ENCODE measurements at places on chromosomes 6 and 20.

DNA sequence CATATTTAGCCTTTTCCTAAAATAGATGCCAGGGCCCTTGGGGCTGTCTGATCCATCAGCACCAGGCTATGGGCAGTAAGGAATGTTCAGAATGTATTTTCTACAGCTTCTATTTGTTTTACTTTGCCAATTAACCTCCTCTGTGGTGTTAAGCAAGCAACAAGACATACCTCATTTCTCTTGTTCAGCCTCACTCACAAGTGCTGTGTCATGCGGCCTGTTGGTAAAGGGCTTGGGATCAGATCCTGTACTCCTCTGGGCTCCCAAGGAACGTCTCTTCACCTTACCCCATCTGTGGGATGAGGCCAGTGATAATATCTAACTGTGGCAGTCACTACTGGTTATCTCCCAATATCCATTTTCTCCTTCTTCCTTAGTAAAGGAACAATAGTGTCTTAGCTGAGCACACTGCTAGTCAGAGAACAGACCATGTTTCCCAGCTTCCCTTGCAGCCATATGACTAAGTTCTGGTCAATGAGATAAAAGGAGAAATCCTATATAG is 7.0 kb upstream of the DSTN start:
- DNase-seq = no peak

- DNase-seq = no peak
Measured at GRCh38 chr6:110786271-110786670, 29.0 kb downstream of the CDK19 start.

GRCh38 chr6:158316022-158316421 is 3.8 kb downstream of the TULP4 start:
- DNase-seq = no peak

DNA sequence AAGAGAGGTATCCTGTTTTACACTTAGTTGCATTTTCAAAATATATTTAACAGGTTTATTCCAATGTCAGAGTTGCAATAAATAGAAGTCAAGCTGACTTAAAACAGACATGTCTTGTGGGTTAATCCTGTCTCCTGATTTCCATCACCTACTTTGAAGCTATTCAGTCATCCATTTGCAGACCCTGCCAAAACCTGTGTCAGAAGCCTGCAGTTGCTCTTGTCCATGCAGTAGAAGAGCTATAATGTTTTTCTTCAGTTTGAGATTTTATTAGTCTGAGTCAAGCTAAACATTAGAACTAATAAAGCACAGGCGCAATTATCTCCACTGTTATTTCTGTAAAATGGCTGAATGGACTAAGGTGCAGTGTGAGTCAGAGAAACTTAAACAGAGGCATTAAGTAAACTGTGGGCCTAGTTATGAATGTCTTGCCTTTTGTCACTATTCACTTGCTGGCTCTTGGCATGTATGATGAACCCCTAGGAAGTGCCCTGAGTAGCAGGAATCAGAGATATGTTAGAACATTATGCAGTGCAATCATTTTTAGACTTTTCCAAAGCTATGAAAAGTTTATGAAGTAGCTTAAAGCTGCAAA is 11.0 kb upstream of the HDGFL1 start:
- DNase-seq = no peak

- no peak for DNase-seq
Measured at GRCh38 chr6:101263596-101263995, 129.9 kb upstream of the GRIK2 start.

- DNase-seq = peak; percentile 43
Measured at GRCh38 chr20:3203315-3204123, 963 bp downstream of the DDRGK1 start.

DNA sequence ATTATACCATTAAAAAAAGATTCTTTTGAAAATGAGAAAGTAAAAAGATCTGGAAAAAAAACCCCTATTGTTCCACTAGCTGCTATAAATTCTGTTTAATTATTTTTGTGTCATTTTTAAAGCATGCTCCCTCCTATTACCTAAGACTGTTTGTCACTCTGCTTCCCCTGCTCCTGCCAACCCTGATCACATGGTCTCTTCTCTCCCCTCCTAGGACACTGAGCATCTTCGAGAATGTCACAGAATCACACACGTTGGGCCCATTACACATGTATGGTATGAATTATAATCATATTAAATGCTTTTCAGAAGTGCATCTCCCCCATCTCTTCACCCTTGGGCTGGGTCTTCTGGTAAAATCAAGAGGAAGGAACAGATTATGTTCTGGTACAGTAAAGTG is 6.2 kb downstream of the SNAP91 start:
- DNase-seq = no peak

- peak; percentile 70 for DNase-seq
Measured at GRCh38 chr6:116445102-116445501, 16.1 kb upstream of the CALHM6 start.

GRCh38 chr6:107845777-107846176 is 21.7 kb upstream of the SCML4 start:
- no peak for DNase-seq

DNA sequence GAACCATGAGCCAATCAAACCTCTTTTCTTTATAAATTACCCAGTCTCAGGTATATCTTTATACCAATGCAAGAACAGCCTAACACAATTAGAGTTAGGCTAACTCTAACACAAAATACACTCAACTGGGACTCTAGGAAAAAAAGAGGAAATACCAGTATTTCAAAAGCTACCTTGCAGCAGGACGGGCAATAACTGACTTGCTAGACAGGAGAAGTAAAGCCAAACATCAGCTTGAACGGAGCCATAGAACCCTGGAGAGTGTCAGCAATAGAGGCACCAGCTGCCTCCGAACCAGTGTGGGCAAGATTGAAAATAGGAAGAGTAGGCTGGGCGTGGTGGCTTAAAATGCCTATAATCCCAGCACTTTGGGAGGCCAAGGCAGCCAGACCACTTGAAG is 162.0 kb upstream of the SOX4 start:
- DNase-seq = no peak

- peak; percentile 56 for DNase-seq
Measured at GRCh38 chr6:34246563-34247391, 2.0 kb downstream of the SMIM29 start.

GRCh38 chr6:42028234-42029061 is 21.9 kb upstream of the TAF8 start:
- no peak for DNase-seq

DNA sequence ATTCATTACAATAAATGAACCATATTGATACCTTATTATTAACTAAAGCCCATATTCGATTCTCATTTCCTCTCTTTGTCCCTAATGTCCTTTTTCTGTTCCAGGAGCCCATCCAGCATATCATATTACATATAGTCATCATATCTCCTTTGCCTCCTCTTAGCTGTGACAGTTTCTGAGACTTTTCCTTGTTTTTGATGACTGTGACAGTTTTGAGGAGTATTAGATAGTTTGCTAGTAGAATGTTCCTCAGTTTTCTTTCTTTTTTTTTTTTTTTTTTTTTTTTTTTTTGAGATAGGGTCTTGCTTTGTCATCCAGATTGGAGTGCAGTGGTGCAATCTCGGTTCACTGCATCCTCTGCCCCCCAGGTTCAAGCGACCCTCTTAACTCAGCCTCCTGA is 61.6 kb downstream of the TIAM2 start:
- DNase-seq = no peak

- DNase-seq = no peak
Measured at GRCh38 chr20:33612001-33612400, 50.1 kb upstream of the C20orf144 start.

DNA sequence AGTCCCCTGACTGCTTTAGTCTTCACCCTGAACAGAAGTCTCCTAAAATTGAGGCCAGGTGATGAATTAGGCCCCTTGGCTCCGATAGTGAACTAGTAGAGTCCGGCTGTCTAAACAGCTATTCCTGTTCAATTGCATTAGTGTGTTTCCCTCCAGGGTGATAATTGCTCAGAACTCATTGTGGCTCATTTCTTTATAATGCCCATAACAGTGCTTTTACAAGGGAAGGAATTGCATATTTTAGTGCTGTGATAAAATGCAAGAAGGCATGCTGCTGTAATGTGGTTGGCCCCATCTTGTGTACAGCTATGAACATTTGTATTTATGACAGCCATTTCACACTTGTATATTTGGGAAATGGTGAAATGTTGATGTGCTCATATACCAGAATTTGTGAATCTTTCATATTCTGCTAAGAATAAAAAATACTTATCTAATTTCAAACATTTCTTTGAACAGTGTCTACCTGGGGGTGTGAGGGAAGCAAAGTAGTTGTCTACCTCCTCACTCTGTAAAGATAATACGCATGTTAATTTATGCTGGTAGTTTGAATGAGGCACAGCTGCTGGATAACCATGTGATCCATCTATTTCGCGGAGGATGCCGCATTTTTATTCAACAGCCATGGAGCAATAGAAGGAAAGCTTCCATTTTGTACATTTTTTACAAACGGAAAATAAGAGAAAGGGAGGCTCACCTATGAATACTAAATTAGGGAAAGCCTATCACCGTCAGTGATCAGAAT is 451.4 kb downstream of the NKAIN2 start:
- no peak for DNase-seq

GRCh38 chr6:20364327-20364726 is 37.4 kb upstream of the E2F3 start:
- no peak for DNase-seq

- DNase-seq = no peak
Measured at GRCh38 chr6:138393871-138394783, 9.9 kb upstream of the HEBP2 start.

DNA sequence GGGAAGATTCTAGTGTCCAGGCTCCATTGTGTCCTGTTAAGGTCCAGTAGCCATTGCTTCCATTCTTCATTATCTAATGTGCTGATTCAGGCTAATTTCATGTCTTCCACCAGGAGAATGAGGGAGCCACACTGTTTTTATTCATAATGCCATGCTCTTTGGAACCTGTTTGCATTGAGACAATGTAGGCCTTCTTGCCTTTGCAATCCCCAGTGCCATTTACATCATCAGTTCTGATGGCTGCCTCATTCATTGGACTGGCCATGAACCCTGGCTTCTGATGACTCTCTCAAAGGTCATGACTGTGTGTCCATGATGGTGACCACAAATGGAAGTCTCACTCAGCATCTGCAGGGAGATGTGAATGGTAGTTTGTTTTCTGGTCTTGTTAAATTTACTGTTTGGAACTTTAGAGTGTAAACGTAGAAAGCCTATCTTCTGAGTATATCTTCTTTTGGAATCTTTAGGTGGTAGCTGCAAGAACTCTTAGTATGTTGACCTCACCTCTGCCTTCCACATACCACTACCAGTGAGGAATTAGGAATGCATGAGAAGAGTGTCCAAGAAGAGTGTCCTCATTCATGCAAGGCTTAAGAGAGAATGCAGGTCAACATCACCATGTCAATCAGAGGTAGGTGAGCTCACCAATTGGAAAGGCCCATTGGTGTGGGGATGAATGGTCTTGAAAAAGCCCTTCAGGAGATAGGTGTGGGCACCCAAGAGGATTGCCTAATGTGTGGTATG is 42.9 kb upstream of the ZFP64 start:
- DNase-seq = no peak

GRCh38 chr6:150403458-150404246 is 34.8 kb downstream of the IYD start:
- no peak for DNase-seq

DNA sequence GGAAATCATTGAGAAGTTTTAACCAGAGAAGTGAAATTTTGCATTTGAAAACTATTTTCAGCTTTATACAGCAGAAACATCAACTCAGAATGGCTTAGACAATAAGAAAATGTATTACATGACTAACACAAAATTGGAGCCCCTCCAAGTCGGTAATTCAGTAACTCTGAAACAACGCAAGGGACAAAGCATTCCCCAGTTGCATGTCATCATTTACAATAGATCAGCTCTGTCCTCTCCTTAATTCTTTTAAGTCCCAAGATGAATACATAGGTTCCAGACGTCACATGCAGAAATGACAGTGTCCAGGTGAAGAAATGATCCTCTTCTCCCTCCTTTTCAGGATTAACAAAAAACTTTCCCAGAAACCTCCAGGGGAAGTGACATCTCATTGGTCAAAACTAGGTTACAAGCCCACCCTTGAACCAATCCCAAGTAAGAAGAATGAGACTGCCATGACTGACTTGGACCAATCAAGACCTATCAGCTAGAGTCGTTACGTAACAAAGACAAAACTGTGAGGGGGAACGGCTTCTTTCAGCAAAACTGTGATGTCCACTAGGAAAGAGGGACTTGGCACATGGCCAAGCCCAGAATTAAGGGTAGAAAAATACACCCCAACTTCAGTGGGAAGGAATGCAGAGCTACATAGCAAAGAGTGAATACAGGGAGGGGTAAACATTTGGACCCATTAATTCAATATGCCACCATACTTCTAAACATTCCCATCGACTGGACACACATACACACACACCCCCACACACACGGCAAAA is 149.8 kb upstream of the PRND start:
- DNase-seq = no peak
